ENCODE measurements at places on chromosomes 2 and 18.

- DNase-seq, result no peak
Observed at GRCh38 chr2:120765678-120766469, 30.2 kb downstream of the GLI2 start.

GRCh38 chr2:120436885-120437603 is 91.1 kb downstream of the INHBB start:
- DNase-seq, result no peak

DNA sequence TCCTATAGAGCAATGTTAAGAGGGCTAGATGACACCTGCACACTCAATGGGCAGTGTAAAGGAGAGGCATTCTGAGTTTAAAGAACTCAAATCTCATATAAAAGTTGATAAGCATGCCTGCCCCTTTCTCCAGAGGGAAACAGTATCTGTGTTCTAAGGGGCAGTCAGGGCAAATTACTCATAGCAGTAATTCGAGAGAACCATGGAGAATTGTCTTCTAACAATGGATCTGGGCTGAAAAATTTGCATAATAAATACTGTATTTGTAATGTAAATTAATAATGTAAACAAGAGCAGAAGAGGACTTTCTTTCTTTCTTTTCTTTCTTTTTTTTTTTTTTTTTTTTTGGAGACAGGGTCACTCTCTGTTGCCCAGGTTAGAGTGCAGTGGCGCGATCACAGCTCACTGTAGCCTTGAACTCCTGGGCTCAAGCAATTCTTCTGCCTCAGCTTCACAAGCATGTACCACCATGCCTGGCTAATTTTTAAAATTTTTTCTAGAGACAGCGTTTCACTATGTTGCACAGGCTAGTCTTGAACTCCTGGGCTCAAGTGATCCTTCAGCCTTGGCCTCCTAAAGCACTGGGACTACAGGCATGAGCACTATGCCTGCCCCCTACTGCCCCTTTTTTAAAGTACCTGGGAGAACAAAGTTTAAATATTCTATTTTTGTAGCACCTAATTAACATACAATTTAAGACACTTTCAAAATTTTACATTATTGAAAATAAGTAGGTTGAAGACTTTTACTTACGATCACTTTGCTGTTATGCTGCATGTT is 70.6 kb downstream of the OTX1 start:
- DNase-seq, result no peak

DNA sequence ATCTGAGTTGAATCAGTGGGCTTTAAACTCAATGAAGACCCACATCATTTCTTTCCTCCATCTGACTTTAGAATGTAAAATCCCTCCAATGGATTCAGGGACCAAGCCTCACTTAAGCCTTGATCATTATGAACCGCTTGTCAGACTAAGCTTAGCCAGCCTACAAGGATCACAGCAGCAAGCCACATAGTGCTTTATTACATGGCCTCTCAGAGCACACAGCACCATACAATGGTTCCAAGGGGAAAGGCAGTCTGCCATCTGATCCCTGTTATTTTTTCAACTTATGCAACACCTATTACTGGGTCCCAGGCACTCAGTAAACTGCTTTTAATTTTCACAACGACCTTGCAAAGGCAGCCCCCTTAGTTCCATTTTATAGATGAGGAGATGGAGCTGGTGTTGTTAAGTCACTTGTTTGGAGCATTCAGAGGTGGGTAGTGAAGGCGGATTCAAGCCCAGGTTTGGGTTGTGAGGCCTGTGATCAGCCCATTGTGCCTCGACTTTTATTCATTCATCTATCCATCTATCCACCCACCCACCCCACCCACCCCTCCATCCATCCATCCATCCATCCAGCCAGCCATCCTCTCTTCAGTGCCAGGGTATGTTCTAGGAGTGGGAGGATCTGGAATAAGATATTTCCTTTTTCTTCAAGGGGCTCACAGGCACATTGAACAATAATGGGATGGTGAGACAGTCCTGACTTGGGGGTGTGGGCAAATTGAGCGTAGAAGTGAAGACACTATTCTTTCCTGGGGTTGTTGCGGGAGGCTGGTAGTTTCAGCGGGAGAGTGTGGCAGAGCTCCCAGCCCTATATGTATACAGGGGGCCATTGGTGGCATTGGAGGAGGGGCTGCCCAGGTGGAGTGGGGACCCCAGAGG is 141.2 kb downstream of the MYCN start:
- no peak for DNase-seq

GRCh38 chr2:17614174-17614930 is 73.9 kb downstream of the VSNL1 start:
- DNase-seq, result no peak

DNA sequence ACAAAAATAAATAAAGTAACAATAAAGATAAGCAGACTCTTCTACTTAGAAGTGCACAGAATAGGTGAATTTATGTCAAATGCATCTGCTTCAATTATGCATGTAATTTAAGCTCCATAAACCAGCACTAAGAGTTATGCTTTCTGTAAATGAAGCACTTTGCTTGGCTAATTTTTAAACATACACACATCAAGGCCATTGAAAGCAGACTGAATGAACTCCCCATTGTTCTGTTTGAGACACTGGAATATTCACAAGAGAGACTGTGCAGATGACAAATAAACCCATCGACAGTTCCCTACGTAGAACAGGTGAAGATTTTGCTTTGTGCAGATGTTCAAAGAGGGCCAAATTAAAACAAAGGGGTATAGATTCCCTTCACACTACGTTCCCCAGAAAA is 133.4 kb downstream of the PID1 start:
- no peak for DNase-seq

DNA sequence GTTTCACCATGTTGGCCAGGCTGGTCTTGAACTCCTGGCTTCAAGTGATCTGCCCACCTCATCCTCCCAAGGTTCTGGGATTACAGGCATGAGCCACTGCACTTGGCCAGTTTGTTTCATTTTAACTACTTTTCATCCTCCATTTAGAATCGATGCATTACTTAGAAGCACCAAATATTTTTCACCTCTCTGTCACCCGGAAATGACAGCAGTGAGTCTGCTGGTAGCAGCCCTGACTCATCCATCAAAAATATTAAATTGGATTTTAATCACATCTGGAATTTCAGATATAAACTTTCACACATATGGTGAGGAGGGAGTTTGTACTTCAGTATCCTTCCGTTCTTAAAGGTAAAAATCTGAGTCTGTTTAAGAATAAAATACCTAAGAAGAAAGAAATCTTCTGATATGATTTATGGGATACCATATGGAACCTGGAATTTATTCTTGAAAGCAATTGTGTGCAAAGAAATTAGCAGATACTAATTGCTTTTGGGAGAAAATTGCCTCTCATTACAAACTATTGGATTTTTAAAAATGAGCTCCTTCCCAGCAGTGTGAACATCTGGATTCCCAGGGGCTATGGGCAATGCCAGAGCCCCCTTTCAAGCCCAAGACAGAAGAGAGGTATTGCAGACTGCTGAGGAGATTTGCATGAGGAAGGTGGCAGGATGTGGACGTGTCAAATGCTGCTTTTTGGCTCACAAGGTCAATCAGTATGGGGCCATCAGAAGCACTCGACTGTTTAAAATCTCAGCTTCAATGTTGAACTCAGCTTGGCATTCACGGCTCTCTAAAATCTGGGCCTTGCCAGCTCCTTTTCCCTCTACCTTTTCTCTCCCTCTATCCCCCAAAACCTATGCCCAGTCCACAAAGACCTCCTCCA is 279.5 kb upstream of the SIX2 start:
- DNase-seq, result no peak

GRCh38 chr18:5606951-5607350 is 63.2 kb upstream of the EPB41L3 start:
- DNase-seq, result no peak

GRCh38 chr2:199940373-199940772 is 14.9 kb downstream of the TYW5 start:
- peak; percentile 26 for DNase-seq

DNA sequence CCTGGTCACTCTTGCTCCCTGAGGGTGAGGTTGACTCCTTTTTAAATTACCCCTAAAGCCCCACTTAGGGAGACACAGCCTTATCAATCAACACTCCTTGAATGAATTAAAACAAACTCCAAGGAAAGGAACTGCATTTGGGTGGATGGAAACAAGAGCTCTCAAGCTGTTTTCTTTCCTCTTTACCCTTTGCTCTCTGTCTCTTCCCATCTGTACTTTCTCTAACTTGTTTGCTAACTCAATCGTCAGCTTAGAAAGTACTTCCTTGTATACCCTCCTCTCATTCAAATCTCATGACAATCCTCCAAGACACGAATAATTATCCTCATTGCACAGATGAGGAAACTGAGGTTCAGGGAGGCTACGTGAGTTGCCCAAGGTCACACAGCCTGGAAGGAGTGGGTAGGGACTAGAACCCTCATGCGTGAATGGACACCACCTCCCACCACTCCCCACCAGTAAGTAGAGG is 32.7 kb downstream of the ZFP36L2 start:
- DNase-seq, result no peak

- no peak for DNase-seq
Observed at GRCh38 chr18:11857177-11857887, 6.1 kb downstream of the CHMP1B start.

DNA sequence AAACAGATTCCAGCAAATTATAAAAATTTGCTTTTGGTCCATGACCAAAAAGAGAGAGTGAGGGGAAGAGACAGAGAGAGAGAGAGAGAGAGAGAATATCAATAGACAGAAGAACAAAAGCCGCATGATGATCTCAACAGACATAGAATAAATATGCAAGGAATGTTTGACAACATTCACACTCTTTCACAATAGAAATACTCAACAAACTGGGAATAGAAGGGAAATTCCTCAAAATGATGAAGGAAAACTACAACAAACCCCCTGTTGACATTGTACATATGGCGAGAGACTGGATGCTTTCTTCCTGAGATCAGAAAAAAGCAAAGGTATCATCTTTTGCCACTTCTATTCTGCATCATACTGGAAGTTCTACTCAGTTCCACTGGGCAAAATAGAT is 309.7 kb downstream of the RAD51AP2 start:
- no peak for DNase-seq

- no peak for DNase-seq
Observed at GRCh38 chr18:73893880-73894279, 253.8 kb downstream of the FBXO15 start.

DNA sequence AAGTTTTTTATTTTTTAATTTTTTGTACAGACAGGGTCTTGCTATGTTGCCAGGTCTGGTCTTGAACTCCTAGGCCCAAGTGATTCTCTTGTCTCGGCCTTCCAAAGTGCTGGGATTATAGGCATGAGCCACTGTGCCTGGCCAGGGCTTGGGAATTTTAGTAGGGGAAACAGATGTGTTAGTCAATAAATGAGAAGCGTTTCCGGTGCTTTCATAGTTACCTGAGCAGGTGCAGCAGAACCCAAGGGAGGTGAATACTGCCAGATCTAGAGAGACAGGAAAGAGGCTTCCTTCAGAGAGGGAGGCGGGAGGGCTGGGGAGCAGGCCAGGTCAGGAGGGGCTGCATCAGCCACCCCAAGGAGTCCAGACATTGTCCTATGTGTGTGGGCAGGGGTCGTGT is 30.5 kb upstream of the IMPA2 start:
- DNase-seq, result no peak

DNA sequence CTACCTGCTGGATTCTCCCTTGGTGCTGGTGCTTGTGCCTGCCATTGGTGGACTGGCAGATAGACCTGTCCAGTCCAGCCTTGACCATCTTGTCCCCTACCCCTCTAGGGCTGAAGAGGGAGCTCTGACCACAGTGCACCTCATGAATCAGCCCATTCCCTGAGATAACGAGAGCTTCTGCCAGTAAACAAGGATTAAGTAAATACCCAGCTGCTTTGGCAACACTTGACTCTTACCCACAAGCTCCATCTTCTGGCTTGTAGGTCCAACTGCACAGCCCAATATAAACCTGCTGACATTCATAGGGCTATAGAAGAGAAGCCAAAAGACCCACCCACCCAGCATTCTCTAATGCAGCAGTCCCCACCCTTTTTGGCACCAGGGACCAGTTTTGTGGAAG is 186.4 kb downstream of the PIK3C3 start:
- no peak for DNase-seq

DNA sequence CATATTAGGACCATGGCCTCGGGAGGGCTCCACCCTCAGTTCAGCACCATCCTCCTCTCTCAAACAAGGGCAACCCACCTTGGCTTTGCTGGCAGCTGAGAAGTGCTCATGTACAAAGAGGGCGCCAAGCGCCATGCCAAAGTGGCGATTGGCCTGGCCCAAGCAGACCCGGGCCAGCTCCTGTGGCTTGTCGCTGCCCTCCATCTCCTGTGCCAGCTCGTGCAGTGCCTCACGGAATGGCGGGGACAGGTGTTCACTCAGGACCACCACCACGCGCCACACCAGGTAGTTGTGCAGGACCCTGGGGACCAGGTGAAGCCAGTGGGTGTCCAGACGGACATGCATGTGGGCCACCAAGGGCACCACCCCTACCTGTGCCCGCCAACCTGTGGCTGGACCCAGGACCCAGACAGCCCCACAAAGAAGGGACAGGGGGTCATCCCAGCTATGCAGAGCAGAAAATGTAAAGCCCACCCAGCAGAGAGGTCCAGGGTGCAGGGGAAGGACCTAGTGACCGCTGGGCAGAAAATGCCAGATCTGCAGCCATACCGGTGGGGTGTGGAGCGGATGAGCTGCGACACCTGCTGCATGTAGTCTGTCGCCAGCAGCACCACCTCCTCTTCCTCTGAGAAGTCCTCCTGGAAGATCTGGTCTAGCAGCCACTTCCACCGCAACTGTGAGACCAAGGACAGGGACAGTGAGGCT is 3.6 kb downstream of the ECEL1 start:
- no peak for DNase-seq

- peak; percentile 88 for DNase-seq
Observed at GRCh38 chr2:231674587-231675338, 33.6 kb upstream of the PTMA start.

DNA sequence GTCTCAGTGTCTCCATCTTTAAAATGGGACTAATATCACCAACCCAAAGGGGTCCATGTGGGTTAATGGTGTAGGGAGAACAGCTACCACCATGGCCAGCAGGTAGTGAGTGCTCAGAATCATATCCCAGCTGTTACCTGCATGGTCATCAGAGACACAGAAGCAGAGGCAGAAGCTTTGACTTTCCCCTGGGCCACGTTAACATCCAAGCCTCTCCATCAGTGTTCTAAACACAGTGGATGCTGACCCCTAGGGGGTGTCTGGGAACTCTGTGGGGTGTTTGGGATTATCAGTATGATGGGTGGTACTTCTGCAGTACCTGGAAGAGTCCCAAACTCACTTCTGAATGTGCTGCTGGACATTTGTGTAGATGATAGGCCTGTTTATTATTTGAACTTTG is 93.6 kb downstream of the GYPC start:
- peak; percentile 23 for DNase-seq

DNA sequence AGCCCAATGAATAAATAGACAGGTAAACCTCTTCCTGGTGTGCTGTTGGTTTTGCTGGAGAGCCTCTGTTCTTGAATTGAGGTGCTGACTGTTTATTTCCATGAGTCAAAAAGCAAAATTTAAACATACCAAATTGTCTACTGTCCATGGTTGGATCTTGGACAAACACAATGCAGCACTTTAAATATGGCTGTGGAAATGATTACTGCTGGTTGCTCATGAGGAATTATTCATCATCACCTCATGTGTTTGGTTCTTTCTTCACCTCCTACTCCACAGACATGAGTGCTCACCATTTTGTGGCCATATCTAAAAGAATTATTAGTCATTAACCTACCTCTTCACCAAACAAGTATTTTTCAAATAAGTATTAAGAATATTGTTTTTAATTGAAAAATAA is 85.3 kb upstream of the GALNT5 start:
- DNase-seq, result no peak

- no peak for DNase-seq
Observed at GRCh38 chr2:9796056-9797010, 46.9 kb upstream of the TAF1B start.

GRCh38 chr2:177489719-177490301 is 97.2 kb downstream of the AGPS start:
- peak; percentile 4 for DNase-seq
